ENCODE measurements at places on chromosomes 11 and 22.

- DNase-seq, result no peak
Observed at GRCh38 chr22:40243891-40244290, 66.2 kb downstream of the TNRC6B start.

- DNase-seq, result no peak
Observed at GRCh38 chr11:118614511-118614910, 7.1 kb downstream of the PHLDB1 start.

DNA sequence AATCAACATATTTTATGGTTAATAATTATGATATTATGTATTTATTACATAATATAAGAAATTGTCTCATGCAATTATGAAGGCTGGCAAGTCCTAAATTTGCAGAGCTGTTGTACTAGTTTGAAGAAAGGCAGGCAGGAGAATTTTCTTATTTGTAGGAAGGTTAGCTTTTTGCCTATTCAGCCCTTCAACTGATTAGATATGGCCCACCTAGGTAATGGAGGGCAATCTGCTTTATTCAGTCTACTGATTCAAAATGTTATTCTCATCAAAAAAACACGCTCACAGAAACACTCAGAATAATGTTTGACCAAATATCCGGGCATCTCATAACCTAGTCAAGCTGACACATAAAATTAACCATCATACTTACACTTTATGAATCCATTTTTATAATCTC lies 589.0 kb downstream of the NELL1 start:
- no peak for DNase-seq

- DNase-seq, result no peak
Observed at GRCh38 chr22:32325416-32325801, 32.3 kb upstream of the RFPL3 start.

- DNase-seq, result no peak
Observed at GRCh38 chr22:37223965-37224551, 11.8 kb upstream of the SSTR3 start.

DNA sequence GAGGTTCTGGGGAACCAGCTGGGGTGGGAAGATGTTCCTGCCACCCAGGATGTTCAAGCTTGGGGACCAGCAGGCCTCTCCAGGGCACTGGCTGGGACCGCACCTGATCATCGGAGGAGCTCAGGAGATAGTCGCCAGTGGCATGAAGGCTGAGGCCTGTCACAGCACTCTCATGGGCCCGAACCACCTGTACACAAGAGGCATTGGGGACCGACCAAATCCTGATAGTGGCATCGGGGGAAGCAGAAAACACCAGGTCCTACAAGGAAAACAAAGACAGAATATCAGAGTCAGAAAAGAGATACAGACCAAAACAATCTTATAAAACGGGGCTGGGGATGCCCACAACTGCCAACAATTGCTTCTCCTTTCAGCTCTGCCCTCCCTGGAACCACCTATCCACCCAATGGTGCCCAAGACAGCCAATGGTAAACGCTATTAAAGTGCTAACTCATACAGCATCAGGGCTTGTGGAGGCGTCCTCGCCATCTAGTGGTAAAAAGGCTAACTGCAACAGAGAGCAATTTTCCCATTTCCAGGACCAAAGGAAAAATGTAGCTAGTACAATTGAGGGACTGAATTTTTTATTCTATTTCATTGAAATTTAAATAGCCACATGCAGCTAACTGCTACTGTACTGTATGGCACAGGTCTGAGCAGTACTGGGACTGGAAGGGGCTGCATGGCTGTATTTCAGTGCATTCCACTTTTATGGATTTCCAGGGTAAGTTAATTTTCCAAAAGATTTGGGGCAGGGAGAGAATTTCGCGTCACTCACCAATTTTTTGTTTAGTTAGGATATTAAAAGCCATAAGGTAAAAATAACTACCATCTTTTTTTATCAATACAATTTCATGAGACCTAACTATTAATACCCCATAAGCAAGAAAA lies 7.1 kb downstream of the PRPF19 start:
- no peak for DNase-seq

- no peak for DNase-seq
Observed at GRCh38 chr22:33869946-33870345, 50.3 kb downstream of the LARGE1 start.

- DNase-seq, result no peak
Observed at GRCh38 chr11:116861539-116861938, 24.1 kb upstream of the APOA1 start.

DNA sequence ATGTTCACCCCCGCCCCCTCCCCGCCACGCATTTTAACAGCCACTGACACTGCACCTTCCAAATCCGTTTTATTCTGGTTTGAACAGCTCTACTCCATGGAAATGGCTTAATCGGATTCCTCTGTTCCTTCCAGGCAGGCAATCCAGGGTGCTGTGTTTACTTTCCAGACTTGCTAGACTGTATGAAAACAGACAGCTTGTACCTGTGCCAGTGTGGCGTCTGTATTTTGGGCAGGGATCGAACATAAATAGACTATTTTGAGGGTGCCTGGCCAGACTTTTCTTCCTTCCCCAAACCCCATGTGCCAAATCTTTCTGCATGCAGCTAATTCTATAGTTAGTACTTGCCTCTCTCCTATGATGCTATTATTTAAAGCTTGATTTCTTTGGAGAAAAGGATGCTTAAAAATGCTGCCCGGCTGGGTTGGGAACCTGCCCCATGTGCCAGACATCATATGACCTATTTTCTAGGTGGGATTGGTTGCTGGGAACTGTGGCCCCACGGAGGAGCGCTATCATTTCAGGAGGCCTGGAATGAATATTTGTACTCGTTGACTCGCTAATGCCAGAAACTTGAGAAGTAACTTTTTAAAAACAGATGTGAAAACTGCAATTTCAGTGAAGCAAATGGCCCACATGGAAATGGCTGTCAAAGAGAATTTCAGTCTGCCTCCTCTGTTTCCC lies 814.8 kb downstream of the BRD1 start:
- no peak for DNase-seq

- no peak for DNase-seq
Observed at GRCh38 chr11:95727620-95728019, 62.0 kb downstream of the FAM76B start.

GRCh38 chr11:119169282-119169719 lies 776 bp downstream of the NLRX1 start:
- DNase-seq, result peak; percentile 37

GRCh38 chr11:44466531-44467205 lies 98.8 kb upstream of the CD82 start:
- DNase-seq, result no peak

GRCh38 chr11:110269996-110270395 lies 26.4 kb downstream of the RDX start:
- DNase-seq, result no peak

- DNase-seq, result peak; percentile 61
Observed at GRCh38 chr11:119509969-119510401, 87.0 kb upstream of the THY1 start.

- no peak for DNase-seq
Observed at GRCh38 chr11:96145163-96145585, 197.8 kb downstream of the MAML2 start.

GRCh38 chr11:62456630-62457029 lies 37.8 kb downstream of the SCGB1A1 start:
- no peak for DNase-seq

DNA sequence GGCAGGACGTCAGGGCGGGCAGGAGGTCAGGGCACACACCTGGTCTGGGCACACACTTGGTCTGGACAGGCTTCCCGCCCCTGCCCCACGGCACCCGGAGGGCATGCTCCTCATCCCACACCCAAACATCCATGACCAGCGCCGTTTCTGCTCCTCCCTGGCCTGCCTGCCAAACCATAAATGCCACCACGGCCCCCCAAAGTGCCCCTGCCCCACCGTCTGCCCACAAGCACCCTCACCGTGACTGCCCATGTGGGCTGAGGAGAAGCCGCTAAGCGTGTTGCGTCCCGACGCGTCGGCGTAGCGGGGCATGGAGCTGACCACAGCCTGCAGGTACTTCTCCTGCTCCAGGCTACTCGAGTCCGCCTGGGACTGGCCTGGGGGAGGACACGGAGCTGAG lies 15.8 kb downstream of the SBF1 start:
- DNase-seq, result no peak

GRCh38 chr22:30427871-30428270 lies 2.3 kb downstream of the MTFP1 start:
- no peak for DNase-seq

DNA sequence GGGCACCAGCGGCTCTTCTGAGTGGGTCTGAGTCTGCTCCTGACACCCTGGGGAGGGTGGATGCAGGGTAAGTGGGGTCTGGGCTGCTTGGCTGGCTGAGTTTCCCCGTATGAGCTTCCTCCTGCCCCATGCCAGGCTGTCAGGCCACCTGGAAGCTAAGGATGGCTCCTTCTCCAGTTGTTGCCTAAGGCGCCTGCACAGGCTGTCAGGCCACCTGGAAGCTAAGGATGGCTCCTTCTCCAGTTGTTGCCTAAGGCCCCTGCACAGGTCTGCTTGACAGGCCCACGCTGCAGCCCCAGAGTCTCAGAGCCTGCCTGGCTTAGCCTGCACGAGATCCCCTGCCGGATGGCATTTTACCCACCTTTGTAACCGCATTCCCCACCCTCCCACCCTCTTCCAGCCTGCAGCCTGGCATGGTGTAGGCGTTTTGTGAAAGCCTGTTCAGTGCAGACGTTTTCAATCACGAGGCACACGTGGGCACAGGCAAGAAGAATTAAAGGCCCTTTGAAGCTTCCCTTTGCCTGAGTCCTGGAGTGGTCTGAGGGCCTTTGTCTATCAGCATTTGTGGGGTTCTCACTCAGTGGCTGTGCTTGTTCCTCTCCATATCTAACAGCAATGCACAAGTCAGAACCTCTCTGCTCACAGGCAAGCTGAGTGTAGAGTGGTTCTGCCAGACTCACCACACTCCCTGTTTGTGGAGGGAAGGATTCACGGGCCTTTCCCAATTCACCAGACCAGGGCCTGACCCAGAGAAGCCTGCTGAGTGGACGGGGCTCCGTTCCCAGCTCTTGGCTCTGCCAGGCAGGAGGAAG lies 40.2 kb upstream of the B3GAT1 start:
- no peak for DNase-seq

GRCh38 chr22:32775957-32776356 lies 25.5 kb upstream of the TIMP3 start:
- no peak for DNase-seq

- no peak for DNase-seq
Observed at GRCh38 chr11:4164884-4165590, 70.4 kb downstream of the RRM1 start.

DNA sequence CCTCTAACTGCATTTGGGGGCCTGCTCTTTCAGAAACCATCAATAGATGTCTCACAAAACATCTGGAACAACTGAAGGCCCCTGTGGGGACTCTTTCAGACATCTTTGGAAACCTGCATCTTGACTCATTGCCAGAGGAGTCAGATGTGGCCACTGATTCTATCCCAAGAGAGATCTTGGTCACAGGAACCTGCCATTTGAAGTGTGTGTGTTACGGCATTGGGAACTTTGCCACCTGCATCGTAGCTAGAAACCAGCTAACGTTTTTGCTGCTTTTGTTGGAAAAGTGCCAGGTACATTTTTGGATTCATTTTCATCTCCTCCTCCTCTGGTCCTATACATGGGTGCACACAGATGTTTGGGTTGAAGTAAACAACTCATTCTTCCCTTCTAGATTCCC lies 4.3 kb downstream of the SRRD start:
- no peak for DNase-seq

DNA sequence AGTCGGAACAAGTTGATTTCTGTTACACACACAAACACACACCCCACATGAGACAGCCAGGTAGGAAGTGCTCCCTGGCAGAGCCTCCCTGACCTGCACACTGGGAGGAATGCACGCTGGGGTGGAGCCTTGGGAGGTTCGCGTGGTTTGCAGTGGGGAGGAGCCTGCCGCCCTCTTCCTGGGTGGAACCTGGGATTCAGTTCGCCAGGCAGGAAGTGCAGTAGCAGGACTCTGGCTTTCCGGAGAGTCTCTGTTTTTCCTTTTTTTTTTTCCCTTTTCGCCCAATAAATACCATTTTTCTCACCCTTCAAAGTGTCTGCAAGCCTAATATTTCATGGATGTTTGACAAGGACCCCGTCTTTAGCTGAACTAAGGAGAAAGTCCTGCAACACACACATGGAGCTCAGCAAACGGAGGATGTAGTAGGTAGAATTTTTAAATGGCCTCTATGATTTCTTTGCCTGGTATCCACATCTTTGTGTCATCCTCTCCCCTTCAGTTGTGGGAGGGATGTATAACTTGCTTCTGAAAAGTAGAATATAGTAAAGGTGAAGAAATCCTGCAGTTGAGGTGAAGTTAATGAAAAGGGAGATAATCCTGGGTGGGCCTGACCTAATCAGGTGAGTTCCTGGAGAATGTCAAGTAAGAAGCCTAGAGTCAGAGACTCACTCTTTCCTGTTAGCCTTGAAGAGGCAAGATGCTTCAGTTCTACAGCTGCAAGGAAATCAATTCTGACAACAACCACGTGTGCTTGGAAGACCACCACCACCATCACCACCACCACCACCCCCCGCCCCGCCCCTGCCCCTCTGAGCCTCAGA lies 72.9 kb downstream of the PIWIL4 start:
- no peak for DNase-seq

- peak; percentile 31 for DNase-seq
Observed at GRCh38 chr22:46758867-46759290, 3.6 kb upstream of the TBC1D22A start.

DNA sequence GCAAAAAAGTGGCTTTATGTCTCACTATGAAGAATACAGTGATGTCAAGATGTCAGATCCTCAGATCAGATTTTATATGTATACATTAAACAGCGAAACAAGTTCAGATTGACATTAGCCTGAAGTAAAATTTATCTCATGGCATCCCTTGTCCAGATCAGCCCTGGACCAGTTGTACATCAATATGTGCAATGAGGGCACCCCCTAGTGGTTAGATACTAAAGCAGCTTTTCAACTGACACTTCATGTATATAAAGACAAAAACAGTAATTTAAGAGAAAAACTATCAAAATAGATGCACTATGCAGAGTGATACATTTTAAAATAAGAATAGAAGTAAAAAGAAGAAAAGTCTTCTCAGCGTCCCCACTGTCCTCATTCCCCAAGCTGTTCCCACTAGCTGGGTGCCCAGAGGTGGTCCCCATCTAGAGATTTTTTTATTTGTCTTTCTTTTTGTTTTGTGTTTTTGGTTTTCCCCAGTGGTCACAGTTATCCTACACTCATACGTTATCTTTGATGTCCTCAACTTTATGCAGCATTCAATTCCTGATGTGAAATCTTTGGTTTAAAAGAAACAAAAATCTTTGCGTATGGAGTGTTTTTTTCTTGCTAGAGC lies 2193.4 kb upstream of the RAG2 start:
- DNase-seq, result no peak

DNA sequence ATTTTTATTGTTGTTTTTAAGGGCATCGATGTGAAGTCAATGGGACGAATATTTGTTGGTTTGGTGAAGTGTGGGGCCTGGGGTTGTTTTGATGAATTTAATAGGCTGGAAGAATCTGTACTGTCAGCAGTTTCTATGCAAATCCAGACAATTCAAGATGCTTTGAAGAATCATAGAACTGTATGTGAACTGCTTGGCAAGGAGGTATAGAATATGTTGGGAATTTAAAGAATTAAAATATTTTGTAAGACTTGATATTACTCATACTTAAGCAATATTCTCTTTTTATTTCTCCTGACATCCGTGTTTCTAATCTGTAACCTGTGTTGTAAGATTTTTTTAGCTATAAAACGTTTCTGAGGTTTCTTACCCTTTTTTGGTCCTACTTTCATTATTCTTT lies 61.6 kb downstream of the DYNC2H1 start:
- no peak for DNase-seq

All from T-helper 2 cell treated with Interferon-gamma antibody and Interleukin-4, amounts not matched to agents 5 μg/mL and 100 μg/mL, for 36 hours (primary cell).